ENCODE measurements at places on chromosomes 5 and 9.

GRCh38 chr5:95984287-95984938 lies 22.8 kb upstream of the ELL2 start:
- no peaks in the 10 kb centered on the region for H3K36me3 ChIP-seq
- H3K27ac ChIP-seq, result no peak overlapping the region
- no peak for ATAC-seq
- no peak overlapping the region for H3K4me3 ChIP-seq
- no peaks in the 10 kb centered on the region for H3K27me3 ChIP-seq

- H3K36me3 ChIP-seq, result no peaks in the 10 kb centered on the region
- H3K27me3 ChIP-seq, result no peaks in the 10 kb centered on the region
- no peaks in the 10 kb centered on the region for H3K4me1 ChIP-seq
Measured at GRCh38 chr5:58717303-58718007, 134.6 kb downstream of the RAB3C start.

DNA sequence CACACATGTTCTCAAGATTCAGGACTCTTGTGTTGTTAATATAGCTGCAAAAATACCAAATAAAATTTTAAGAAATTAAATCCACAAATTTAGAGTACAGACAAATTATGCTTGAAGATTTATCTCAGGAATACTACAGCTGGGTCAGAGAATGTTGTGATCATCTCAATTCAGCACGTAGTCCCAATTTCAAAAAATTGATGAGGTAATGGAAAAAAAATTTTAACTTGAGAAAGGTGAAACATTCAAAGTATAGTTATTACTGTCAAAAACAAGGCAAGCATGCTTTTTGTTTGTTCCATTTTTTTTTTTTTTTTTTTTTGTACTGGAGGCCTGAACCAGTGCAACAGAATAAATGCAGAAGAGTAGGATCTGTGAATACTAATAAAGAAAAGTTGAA lies 29.4 kb downstream of the ICE1 start:
- H3K36me3 ChIP-seq, result peaks cover 4% of the 10 kb centered on the region
- no peak overlapping the region for H3K4me3 ChIP-seq
- no peak for ATAC-seq
- no peaks in the 10 kb centered on the region for H3K27me3 ChIP-seq
- no peak overlapping the region for H3K27ac ChIP-seq
- no peaks in the 10 kb centered on the region for H3K4me1 ChIP-seq

GRCh38 chr5:103037673-103038455 lies 82.1 kb downstream of the GIN1 start:
- H3K4me1 ChIP-seq, result no peaks in the 10 kb centered on the region
- no peak overlapping the region for H3K27ac ChIP-seq
- no peaks in the 10 kb centered on the region for H3K27me3 ChIP-seq
- ATAC-seq, result no peak
- H3K4me3 ChIP-seq, result no peak overlapping the region
- H3K36me3 ChIP-seq, result peaks cover 7% of the 10 kb centered on the region

DNA sequence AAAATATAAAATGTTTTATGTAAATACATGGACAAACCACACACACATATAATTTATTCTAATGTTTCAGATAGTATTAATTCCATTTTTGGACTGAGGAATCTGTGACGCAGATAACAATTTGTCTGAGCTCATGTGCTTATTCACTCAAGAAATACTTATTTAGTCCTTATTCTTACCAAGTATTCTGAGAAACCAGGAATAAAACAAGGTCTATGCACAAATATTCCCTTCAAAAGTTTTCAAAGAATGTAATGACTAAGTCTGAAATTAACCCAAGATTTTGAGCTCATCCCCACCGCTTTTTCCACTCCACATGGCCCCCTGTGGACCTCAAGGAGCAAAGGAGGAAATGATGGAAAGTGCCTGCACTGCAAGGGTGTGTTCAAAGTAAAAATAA lies 1022.3 kb downstream of the EFNA5 start:
- no peak overlapping the region for H3K4me3 ChIP-seq
- H3K36me3 ChIP-seq, result no peaks in the 10 kb centered on the region
- no peak for ATAC-seq
- H3K27ac ChIP-seq, result no peak overlapping the region
- H3K4me1 ChIP-seq, result no peaks in the 10 kb centered on the region

GRCh38 chr9:83583151-83584014 lies 39.6 kb upstream of the IDNK start:
- H3K36me3 ChIP-seq, result no peaks in the 10 kb centered on the region
- no peak overlapping the region for H3K4me3 ChIP-seq
- H3K27me3 ChIP-seq, result no peaks in the 10 kb centered on the region
- no peak overlapping the region for H3K27ac ChIP-seq
- no peaks in the 10 kb centered on the region for H3K4me1 ChIP-seq

All from gastroesophageal sphincter (tissue), 4 donors.